ENCODE measurements at places on chromosomes 6 and 20.

- no peak for DNase-seq
Measured at GRCh38 chr6:63403725-63404124, 83.9 kb upstream of the LGSN start.

DNA sequence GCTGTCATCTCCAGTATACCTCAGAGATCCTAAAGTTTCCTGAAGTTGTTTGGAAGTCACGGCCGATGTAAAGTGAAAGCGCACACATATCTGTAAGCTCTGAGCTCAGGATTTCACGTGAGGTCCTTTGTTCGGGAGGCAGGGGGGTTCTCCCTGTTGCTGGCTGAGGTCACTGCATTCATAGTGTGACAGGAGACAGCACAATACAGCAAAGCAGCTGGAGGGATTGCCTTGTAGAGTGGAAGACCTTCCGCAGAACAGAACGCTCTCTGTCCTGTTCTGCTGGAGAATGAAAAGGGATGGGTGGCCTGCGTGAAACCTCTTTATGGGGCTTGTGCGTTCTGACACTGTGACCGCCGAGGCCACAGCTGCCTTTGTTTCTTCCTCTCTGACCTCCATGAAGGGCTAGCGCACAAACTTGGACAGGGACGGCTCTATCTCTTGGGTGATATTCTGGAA lies 13.4 kb upstream of the SERPINB1 start:
- no peak for DNase-seq

- no peak for DNase-seq
Measured at GRCh38 chr6:44227148-44227793, 3.9 kb downstream of the SLC29A1 start.

GRCh38 chr20:5001174-5002076 lies at the start of gene SLC23A2:
SLC23A2 (minus strand) TSS chr20:5001510; CDS start chr20:4932562, 68,948 bp downstream.
- DNase-seq = peak; percentile 53

- DNase-seq = no peak
Measured at GRCh38 chr20:44800391-44801046, 9.8 kb downstream of the RIMS4 start.

DNA sequence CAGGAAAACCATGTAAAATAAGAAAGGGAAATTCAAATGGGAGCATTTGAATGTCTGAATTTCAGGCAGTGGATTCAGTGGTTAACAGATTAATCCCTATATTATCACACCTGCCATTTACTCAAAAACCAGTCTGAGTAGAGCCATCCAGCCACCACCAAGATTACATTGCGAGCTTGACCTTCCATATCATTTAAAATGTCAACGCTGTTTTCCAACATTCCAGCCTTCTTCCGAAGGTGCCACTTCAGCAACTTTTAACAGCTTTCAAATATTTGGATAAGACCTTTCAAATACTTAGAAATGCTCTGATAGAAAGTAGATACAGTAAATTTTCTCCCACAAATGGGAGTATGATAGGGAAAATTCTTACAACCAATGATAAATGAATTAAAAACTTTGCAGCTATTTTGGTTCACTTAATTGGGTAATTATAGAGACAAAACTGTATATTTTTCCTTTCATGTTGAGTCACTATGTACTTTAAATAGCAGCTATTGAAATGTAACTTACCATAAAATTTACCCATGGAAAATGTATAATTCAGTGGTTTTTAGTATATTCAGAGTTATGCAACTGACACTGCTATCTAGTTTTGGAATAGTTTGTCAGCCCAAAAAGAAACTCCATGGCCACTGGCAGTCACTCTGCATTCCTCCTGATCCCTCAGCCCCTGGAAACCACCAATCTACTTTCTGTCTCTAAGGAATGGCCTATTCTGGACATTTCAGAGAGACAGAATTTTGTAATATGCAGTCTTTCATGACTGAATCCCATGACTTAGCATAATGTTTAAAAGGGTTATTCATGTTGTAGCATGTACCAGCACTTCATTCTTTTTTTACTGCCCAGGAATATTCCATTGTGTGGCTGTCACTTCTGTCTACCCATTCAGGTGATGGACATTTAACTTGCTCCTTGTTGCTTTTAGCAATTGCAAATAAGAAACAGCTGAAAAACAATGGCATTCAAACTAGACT lies 21.5 kb downstream of the EZR start:
- DNase-seq = no peak

DNA sequence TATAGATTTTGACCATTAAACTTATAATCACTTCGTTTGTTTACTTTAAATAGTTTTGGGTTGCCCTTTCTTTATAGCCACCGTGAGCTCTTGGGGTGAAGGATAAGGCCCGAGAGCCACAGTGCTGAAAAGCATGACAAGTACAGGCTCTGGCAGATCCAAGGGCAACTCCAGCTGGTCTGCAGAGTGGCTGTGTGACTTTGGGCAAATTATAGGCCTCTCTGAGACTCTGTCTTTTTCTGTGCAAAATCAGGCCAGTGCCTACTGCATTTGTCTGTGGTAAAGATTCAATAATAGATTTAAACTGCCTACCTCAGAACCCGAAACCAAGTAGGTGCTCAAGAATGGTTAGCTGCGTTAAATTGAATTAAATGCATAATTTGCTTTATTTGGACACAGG lies 511.3 kb downstream of the QKI start:
- DNase-seq = no peak

DNA sequence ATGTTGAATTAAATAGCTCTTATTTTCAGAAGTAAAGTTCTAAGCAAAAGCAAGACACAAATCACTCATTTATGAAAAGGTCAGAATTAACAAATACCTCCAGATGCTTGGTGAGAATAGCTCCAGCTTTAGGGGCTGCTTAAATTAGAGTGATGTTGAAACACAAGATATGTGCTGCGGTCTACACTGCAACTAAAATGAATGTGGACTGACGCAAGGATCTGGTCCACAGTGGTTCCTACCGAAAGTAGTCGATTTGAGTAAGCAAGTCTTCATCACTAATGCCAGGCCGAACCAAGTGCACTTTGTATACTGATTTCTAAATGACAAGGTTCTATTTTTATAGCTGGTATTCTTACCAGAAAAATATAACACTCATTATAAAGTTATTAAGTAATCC lies 96.3 kb downstream of the PRDM1 start:
- no peak for DNase-seq

GRCh38 chr6:137076277-137077068 lies 31.7 kb upstream of the IL20RA start:
- peak; percentile 44 for DNase-seq

GRCh38 chr6:134830940-134831339 lies 119.0 kb downstream of the ALDH8A1 start:
- no peak for DNase-seq

DNA sequence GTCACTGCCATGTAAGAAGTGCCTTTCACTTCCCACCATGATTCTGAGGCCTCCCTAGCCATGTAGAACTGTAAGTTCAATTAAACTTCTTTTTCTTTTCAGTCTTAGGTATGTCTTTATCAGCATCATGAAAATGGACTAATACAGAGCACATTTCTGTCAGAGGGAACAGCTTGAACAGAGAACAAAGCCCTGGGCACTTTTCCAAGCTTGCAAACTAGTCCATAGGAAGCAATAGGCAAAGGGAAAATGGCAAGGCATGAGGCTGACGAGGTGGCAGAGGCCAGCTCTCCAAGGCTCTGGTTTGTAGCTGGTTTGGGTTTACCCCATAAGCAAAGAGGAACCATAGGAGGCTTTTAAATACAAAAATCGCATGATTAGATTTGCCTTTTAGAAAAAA lies 185.1 kb upstream of the HDDC2 start:
- no peak for DNase-seq

DNA sequence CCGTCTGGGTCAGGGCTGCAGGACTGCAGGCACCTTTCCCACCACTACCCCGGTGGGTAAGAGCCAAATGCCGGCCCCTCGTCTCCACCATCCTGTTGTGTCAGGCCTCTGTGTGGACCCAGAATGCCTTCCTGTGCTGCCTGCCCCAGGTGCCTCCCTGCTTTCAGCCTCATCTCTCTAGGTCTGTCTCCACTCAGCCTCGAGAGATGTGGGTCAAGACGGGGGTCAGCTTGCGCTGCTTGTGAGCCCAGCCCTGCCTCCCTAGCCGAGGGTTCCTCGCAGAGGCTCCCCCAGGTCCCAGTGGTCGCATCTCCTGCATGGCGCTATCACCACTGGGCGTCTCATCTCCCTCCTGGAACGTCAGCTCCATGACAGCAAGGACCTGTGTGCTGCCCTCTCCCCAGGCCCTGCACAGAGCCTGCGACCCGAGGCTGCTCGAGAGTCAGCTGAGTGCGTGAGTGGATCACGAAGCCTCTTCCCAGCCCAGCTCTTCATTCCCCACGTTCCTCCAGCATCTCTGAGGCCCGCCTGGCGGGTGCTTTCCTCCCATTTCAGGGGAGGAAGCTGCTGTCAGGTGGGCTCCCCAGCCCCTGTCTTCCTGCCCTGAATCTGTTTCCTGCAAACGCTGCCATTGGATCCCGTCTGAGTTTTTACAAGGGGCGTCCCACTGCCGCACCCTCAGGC lies 38.7 kb upstream of the ZBP1 start:
- DNase-seq = peak; percentile 28

GRCh38 chr6:99739526-99739925 lies 132.9 kb downstream of the PRDM13 start:
- DNase-seq = no peak

GRCh38 chr6:35219683-35220326 lies 6.0 kb downstream of the SCUBE3 start:
- DNase-seq = no peak

- no peak for DNase-seq
Measured at GRCh38 chr6:157761331-157761921, 61.6 kb upstream of the SNX9 start.

GRCh38 chr6:30686908-30687658 lies 638 bp upstream of the PPP1R18 start:
- peak; percentile 78 for DNase-seq

- DNase-seq = no peak
Measured at GRCh38 chr6:37506479-37506878, 6.8 kb upstream of the CCDC167 start.

- DNase-seq = no peak
Measured at GRCh38 chr20:23094927-23095326, 8.8 kb upstream of the CD93 start.

- no peak for DNase-seq
Measured at GRCh38 chr6:147449405-147450161, 58.9 kb upstream of the SAMD5 start.

DNA sequence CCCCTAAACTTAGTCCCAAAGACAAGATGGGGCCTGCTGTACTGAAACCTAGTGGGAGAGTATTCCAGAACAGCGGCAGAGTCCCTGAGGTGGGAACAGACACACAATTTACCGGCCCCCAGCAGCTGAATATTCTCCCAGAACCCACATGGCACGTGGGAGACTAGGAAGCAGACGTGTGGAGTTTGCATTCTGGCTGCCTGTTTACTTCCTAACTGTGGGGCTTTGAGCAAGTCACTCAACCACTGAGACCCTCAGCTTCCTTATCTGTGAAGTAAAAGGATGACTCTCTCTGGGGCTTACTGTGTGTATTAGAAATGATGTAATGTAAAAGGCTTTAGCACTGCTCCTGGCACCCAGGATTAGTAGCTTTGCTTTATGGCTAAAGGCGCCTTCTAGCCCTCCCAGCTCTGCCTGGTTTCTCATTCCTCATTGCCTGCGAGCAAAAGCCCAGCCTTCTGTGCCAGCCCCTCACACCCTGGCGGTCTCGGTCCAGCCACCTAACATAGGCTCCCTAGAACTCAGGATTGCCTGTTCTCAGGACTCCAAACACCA lies 353.1 kb downstream of the CDC5L start:
- DNase-seq = no peak

GRCh38 chr6:6942831-6943230 lies 164.9 kb upstream of the RREB1 start:
- no peak for DNase-seq

DNA sequence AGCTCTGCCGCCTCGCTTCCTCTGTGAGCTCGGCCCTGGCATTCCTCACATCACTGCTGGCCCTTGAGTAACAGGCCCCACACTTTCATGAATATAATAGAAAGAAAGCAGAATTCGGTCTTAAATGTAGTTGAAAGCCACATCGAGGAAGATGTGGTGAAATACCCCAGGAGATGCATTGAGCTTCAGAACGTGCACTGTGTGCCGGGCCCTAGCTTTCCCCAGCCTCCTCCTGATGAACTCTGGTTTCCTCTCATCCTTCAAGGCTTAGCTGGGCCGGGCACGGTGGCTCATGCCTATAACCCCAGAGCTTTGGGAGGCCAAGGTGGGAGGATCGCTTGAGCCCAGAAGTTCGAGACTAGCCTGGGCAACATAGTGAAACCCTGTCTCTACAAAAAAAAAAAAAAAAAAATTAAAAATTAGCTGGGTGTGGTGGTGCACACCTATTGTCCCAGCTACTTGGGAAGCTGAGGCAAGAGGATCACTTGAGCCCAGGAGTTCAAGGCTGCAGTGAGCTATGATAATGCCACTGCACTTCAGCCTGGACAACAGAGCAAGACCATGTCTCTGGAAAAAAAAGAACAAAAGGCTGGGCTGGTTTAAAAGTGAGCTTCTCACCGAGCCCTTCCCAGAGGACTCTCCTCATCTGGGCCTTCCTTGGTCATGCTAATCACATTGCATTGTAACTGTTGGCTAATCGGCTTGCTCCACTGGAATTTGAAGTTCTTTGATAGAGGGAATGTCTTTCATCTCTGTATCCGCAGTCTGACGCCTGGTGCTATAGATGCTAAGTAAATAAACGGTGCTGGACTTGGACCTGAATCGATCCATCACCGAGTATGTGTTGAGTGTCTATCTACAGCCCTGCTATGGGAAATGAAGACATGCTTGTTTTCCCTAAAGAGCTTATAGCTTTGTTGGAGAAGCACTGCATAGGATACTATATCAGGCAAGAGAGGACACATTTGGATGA lies 43.8 kb upstream of the FOXQ1 start:
- DNase-seq = no peak
